ENCODE measurements at places on chromosomes 1 and 21.
A peak's percentile ranks its signal among the peaks of the same experiment; 100 is the strongest.

DNA sequence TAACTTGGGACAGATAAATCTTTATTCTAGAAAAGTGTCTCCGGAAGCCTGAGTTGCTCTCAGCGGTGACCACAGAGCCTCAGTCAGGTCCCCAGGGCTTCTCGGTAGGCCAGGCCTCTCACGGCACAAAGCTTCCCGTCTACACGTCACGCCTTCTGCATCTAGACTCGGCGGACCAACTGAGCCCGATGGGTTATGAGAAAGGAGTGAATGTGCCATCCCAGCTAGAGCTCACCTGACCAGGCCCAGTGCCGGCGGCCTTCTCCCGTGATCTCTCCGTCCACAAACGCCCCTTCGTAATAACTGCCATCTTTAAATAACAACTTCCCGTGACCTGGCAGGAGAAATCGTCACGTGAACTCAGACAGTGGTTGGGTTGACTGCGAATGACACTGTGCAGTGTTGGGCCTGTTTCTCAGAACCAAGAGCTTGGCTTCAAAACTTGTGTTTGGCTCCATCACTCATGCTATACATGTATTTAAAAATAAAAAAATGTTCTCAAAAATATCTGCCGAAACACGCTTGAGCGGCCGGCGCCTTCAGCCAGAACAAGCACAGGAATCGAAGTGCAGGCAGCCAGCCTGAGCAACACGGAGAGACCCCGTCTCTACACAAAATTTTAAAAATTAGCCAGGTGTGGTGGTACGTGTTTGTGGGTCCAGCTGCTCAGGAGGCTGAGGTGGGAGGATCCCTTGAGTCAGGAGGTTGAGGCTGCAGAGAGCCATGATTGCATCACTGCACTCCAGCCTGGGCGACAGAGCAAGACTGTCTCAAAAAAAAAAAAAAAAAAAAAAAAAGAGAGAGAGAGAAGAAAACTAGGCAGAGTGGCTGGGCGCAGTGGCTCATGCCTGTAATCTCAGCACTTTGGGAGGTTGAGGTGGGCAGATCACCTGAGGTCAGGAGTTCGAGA, 3.1 kb downstream of the MORN1 start:
- no peak for DNase-seq

DNA sequence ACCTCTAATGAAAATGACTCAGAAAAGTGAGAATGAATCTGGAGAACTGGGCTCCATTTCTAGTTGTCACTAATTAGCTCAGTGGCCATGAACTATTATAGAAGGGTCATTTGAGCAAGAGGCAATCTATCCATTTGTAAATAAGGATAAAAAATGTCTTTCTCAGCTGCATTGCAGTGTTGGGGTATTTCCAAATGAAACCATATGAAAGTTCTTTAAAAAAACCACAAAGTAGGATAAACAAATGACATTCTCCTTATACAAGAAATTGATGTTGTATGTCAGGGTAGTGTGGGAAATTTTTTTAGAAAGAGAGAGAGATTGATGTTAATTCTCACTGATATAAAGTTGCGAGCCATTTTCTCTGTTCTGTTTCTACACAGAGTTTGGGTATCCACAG, 26.0 kb downstream of the FMO3 start:
- DNase-seq: no peak

DNA sequence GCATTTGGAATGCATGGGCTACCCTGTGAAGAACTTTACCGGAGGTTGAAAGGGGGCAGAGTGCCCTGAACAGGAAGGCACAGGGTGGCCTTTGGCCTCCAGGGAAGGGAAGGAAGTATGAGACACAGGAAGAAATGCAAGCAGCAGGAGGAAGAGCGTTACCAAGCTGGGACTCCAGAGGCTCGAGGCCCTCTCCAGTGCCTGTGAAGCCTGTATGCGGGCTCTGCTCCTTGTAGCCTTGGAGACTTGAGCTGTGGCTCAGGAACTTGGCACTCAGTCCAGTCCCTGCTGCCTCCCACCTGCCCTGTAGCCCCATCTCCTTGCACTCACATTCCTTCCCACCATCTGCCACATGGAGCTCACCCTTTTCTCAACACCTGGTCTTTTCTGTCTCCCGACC, 33.5 kb upstream of the RNF19B start:
- peak; percentile 48 for DNase-seq

DNA sequence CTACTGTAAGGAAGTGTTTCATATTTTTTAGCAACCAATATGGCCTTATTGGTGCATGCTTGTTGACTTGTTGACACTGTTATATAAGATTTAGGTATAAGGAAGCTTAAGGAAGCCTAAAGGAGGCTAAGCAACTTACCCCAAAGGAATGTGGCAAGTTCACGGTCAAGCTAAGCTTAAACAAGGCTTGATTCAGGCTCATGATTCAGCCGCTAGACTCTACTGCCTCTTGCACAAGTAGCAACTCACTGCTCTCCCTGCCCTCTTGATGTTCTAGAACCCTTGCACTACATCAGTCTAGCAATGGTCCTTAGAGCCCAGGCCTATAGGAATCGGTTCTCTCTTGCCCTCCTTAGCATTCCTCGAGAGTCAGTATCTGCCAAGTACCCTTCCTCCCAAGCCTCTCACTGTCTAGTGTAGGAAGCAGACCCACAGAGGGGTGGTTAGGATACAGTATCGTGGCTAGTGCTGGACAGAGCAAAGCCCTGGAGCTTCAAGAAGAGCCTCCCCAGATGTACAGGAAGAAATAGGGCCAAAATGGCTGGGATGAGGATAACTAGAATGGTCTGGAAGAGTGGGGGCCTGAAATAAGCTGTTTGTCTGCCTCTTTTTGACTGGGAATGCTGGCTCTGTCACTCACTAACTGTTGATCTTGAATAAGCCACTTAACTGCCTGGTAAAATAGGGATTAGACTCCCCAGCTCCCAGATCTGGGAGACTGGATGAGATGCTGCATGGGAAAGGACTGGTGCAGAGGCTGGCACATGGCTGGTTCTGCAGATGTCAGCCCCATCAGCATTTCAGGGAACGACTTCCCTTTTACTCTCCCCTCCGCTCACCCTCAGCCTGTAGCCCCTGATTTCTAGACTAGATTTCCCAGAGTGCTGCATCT, 122.2 kb downstream of the NAV1 start:
- no peak for DNase-seq

- no peak for DNase-seq
These were observed 32.1 kb upstream of the KCNE1 start for GRCh38 chr21:34544032-34544496.

DNA sequence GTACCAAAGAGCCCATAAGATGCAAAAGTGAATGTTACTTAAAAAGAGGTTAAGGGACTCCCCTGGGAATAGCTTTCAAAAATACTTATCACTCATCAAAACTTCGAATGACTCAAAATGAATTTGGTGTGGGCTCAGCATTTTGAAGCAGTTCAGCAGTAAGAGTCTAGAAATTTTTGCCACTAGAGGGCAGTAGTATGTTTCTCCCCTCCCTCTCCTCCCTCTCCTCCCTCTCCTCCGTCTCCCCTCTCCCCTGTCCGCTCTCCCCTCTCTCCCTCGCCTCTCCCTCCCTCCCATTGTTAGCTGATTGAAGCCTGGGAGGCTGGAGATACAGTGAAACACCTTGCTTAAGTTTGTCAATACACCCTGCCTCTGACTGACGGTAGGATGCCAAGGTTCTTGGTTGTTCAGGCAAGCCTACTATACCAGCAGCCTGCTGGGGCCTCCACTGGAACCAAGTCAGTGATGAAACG, 70.8 kb upstream of the TENT5C start:
- peak; percentile 29 for DNase-seq

DNA sequence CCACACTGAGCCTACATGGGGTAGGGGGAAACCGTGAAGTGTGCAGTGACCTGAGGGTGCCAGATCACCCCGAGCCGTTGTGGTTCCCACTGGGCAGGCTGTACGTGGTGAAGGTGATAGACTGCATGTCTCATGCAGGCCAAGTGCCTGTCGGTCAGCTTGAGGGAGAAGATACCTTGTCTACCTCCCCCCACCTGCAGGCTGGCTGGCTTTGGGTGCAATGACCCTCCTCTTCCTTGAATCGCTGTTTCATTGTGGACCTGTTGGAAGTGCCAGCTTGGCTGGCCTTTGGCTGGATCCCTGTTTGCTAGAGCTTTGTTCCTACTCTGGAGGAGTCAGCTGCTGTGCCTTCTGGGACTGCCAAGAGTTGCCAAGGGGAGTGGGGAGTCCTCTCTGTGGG, 92.5 kb downstream of the GALNT2 start:
- DNase-seq: no peak

GRCh38 chr1:212287261-212287895, 2.2 kb downstream of the PPP2R5A start:
- DNase-seq: no peak

GRCh38 chr1:74197255-74197654, 721 bp downstream of the LRRIQ3 start:
- no peak for DNase-seq

DNA sequence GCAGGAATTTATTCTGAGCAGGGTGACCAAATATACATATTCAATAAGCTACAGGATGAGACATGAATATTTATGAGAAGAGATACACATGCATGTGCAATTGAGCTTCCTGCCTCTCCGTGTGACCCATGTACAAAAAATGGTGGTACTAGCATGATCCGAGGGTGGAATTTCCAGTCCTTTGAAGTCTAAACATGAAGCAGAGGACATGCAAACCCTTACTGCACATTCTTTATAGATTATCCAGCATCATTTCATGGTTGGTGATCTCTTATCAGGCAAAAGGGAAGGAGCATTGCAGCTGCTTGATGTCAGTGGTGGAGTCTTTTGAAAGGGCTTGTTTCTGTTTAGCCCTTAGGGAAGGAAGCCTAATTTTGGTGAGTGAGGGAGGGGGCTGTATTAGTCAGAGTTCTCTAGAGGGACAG, 448.6 kb downstream of the SETD4 start:
- DNase-seq: no peak

DNA sequence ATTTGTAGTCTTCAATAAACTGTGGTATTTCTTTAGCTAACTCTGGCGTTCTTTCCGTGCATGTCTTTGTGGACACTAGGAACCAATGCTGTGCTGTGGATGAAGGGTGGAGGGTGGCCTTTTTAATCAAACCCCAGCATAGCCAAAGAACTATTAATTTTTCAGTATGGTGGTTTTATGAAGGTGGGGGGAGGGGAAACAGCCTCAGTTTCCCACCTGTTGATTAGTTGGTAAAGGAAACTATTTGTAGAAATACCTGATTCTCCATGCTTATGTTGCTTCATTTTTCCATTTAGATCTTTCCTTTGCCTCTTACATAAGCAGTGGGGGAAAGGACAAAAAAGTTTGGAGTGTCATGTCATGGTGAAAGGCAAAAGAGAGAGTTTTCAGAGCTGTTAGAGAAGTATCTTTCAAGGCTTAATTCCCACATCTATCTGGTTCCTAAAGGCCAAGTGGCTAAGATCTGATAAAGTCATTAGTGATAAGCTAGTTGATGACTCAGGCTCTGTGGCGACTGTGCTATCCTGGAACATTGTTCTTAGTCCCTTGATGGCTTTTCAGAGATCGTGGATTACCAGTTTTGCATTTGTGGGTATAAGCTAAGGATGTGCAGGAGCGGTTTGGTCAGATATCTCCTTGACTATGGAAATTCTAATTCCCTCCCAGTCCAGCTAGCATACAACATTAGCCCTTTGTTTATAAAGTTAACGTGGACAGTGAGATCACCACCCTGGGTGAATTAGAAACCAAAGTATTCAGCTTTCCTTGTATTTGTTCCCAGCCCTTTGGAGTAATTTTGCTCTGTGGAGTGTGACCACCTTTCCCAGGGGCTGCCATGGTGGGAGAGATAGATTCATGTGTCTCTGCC, 8.7 kb upstream of the HAX1 start:
- no peak for DNase-seq

Measured in femur (tissue), 1 donor.